ENCODE measurements at places on chromosomes 7 and 10.
A peak's percentile ranks its signal among the peaks of the same experiment; 100 is the strongest.

DNA sequence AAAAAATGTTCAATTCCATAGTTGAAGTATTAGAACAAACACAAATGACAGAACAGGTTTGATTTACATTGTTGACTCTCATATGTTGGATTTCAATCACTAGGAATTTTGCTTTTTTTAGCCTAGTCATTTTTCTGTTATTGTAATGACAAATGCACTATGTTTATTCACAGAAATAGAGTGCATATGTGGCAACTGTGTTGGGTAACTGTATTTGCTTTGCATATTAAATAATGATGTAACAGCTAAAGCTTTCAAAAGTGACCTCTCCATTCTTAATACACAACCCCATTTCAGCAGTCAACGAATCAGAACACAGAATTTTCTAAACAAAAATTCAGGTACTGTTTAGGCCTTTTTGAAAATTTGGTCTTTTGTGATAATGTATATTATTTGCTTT lies 54.0 kb upstream of the SLC26A5 start:
- DNase-seq = no peak

DNA sequence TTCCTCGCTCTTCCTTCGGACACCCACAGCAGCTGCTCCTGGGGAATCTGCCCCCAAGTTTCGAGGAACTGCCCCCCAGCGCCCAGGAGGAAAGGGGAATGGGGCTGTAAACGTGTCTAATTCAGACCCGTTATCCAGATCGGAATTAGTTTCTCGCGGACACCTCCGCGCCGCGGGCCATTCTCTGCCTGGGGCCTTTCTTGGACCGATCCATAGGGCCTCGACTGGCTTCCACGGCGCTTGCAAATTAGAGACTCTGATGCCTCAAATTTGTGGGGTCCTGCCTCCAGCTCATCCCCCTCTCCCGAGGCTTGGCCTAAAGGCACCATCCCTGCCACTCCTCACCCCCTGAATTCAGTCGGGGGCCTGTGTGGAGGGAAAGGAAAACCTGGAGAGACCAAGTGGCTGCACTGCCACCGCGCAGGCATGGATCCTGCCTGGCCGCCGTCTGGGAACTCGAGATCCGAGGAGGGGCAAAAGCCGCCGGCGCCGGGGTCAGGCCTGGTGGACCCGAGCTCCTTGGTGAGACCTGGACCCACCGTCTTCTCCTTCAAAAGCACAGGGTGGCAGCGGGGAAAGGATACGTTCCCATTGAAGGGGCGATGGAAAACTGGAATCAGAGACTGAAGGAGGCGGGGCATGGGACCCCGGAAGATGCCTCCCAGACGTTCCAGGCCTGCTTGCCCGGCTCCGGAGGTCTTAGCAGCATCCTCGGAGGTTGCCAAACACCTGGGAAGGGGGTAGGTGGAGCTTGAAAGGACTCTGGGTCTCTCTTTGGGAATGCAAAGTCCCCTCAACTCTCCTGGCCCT lies 13.7 kb downstream of the LBX1 start:
- no peak for DNase-seq

GRCh38 chr7:106568680-106569499 lies 92.1 kb downstream of the CCDC71L start:
- no peak for DNase-seq

- no peak for DNase-seq
Measured at GRCh38 chr7:151249034-151249731, 689 bp upstream of the SMARCD3 start.

GRCh38 chr10:16440396-16441133 lies 3.8 kb downstream of the PTER start:
- DNase-seq = no peak

DNA sequence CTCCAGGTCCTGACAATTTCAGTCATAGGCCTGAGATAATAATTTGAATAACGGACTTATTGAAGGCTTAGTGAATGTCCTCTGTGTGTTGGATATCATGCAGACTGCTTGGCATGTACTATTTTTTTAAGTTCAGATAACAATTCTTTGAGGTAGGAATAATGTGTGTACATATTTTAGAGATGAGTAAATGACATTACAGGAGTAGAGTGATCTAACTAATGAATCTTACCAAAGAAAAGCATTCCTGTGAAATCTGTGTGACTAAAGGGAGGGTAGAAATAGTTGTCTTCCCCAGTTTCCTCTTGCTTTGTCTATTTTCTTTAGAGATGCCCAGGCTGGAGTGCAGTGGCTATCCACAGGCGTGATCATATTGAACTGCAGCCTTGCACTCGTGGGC lies 391.8 kb upstream of the ETV1 start:
- DNase-seq = no peak

GRCh38 chr7:136050462-136050847 lies 73.3 kb upstream of the MTPN start:
- no peak for DNase-seq

- no peak for DNase-seq
Measured at GRCh38 chr7:149476791-149477190, 15.9 kb upstream of the ZNF777 start.

DNA sequence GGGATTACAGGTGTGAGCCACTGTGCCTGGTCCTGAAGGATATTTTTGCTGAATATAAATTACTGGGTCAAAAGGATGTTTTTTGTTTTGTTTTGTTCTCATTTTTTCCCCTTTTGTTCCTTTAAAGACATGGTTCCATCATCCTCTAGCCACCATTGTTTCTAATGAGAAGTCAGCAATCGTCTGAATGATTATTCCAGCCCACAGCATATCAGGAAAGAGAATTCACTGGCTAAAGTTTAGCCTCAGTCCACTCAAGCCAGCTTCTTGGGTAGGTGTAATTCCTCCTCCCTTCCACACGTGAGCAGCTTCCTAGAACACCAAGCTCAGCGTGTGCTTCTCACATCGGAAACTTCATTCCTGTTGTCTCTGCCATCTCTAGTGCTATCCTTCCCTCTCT lies 112.8 kb upstream of the INSIG1 start:
- no peak for DNase-seq

DNA sequence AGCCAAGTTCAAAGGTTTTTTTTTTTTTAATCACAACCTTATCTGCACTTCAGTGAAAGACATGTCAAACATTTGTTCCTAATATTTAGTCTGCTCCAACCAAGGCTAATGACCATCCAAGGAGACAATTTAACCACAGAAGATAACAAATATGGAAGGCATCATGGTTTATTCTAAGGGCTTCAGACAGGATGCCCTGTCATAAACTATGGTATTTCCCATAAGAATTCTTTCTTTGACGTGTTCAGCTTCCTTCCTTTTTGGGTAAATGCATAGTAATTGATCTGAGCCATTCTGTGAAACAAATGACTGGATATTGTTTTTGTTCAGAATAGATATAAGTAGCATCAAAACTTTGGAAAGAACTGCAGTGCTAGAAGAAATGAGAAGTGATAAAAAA lies 326.5 kb upstream of the AOAH start:
- no peak for DNase-seq

GRCh38 chr7:92057375-92057774 lies 76.9 kb downstream of the CYP51A1 start:
- DNase-seq = no peak

- no peak for DNase-seq
Measured at GRCh38 chr10:90407131-90407530, 450.7 kb downstream of the HTR7 start.

- DNase-seq = peak; percentile 46
Measured at GRCh38 chr7:636396-636795, 90.1 kb upstream of the DNAAF5 start.

DNA sequence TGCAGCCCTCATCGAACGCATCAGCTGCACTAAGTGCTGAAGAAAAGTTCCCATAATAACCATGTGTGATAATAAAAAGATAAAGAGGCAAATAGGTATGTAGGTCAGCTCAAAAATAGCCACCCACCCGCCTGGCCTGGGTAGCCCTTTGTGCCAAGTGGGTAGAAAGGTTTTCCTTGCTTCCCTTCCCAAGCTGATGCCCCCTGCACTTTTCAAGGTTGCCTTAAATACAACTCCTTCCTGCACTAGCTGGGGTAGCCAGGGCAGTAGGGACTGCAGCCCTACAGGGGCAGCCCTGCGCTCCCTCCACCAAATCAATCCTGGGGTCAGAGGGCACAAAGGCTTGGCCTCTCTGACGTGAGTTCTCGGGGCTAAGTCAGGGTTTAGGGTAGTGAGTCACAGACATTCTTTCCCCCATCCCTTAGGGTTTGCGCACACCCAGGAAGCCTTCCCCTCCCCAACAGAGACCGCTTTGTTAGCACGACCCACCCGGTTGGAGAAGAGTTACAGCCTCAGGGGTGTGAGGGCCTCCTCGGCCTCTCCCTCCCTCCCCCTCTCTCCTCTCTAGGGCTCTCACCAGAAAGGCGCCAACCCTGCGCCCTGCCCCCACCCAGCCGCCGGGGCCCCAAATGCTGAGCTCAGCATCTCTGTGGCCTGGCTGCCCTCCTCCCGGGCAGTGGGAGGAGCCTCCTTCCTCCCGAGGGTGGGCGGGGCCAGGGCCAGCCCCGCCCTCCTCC lies 13.3 kb upstream of the DDIT4 start:
- DNase-seq = no peak

DNA sequence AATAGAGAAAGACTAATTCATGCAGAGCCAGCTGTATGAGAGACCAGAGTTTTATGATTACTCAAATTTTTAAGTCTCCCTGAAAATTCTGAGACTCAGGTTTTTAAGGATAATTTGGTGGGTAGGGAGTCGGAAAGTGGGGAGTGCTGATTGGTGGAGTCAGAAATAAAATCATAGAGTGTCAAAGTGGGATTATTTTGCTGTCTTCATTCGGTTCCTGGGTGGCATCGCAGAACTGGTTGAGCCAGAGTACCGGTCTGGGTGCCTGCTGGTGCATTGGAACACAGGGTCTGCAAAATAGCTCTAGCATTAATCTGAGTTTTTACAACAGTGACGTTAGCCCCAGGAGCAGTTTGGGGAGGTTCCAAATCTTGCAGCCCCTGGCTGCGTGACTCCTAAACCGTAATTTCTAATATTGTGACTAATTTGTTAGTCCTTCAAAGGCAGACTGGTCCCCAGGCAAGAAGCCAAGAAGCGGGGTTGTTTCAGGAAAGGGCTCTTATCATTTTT lies 32.4 kb downstream of the GPRIN2 start:
- DNase-seq = no peak

DNA sequence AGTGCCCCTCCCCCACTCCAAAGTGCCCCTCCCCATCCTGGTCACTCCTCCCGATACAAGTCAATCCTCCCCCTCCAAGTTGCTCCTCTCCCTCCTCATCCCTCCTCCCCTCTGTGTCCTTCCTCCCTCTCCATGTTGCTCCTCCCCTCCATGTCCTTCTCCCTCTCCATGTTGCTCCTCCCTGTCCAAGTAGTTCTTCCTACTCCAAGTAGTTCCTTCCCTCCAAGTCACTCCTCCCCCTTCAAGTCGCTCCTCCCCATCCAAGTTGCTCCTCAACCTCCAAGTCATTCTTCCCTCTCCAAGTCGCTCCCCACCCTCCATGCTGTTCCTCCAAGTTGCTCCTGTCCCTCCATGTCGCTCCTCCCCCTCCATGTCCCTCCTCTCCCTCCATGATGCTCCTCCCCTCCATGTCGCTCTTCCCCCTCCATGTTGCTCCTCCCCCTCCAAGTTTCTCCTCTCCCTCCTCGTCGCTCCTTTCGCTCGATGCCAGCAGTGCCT lies 8.6 kb upstream of the WBP1L start:
- DNase-seq = no peak

GRCh38 chr10:43230909-43231522 lies 35.8 kb downstream of the RASGEF1A start:
- no peak for DNase-seq

- DNase-seq = peak; percentile 27
Measured at GRCh38 chr7:151232917-151233701, 826 bp downstream of the CHPF2 start.

GRCh38 chr10:132363376-132363775 lies 31.4 kb downstream of the LRRC27 start:
- DNase-seq = no peak

DNA sequence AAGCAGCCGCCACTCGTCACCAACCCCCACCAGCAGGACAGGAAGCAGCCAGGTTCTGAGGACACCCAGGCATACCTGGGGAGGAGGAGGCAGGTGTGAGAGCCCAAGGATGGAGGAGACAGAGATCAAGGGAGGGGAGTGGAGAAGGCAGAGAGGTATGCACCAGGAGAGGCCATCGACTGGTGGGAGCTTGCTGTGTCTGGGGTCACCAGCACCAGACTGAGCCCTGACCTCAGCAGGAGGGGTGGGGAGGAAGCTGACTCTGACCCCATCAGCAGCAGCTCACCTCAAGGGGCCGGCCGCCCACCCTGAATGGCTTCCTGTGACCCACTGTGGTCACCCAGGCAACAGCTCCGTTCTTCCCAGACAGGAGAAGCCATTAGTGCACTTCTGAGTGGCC lies 7.8 kb downstream of the VIPR2 start:
- DNase-seq = no peak

DNA sequence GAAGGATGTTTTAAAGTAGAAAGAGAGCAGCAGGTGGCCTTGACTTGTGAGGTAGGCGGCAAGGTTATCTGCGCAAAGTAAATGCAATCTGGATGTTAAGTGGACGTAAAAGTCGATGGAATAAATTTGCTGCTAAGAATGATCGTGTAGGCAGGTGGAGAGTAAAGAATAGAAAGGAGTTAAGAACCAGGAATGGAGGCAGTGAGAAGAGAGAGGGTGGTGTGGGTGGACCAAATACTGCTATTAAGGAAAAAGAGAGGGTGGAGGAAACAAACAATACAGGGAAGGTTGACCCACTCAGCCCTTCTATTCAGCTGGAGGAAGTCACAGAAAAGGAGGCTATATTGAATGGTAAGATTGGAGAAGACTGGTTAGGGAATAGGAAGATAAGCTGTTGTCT lies 1.9 kb upstream of the CUL1 start:
- DNase-seq = no peak

- DNase-seq = no peak
Measured at GRCh38 chr10:28997734-28998133, 291.1 kb upstream of the LYZL1 start.

- no peak for DNase-seq
Measured at GRCh38 chr10:29403208-29403607, 114.3 kb downstream of the LYZL1 start.

- DNase-seq = no peak
Measured at GRCh38 chr7:111540199-111540815, 22.0 kb downstream of the IMMP2L start.

- DNase-seq = no peak
Measured at GRCh38 chr10:86684331-86685097, 16.2 kb downstream of the LDB3 start.

DNA sequence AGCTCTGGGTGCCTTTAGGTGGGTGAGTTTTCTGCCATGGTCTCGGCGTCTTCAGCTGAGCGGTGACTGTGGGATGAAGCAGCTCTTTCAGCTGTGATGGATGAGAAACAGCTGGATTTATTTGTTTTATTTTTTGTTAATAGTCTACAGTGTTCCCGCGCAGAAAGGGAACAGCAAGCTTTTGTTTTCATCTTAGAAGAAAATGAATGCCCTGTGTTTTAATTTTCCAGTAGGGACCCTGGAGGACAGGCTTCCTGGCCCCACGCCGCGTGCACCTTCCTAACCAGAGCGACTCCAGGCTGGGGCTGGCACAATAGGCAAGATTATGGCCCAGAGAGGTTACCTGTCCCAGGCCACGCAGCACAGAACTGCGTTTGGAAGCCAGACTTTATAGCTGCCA lies 57.6 kb downstream of the GTF2IRD1 start:
- no peak for DNase-seq

DNA sequence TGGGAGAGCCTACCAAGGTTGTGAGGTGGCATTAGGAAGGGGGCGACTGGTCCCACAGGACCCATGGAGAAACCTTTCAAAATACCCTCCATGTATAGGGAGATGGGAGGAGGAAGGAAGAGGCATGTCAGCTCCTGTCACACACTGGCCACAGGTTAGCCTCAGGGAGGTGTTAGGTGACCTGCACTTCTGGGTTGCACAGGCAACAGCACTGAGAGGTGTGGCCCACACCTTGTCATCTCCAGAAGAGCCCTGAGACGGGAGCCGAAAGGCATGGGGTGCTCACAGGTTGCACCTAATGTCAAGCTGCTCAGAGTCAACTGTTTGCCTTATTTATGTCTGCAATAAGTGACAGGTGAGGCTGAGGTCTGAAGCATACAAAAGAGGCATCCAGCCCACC lies 14.6 kb upstream of the USP6NL start:
- DNase-seq = no peak
